ENCODE measurements at places on chromosomes 13 and 19. TPM values are rescaled to one million over a fixed set of nuclear protein-coding genes. Genes with fewer than 3 reads are reported as not detected.
A peak's percentile ranks its signal among the peaks of the same experiment; 100 is the strongest.

Gene PTOV1
- total RNA-seq, result 156 TPM

Gene RAB11B
- total RNA-seq, result 109 TPM

GRCh38 chr19:18425515-18426415 is 6.6 kb downstream of the SSBP4 start:
- DNase-seq, result peak; percentile 51

- no peak for DNase-seq
Observed at GRCh38 chr13:98939660-98940191, 38.1 kb downstream of the DOCK9 start.

DNA sequence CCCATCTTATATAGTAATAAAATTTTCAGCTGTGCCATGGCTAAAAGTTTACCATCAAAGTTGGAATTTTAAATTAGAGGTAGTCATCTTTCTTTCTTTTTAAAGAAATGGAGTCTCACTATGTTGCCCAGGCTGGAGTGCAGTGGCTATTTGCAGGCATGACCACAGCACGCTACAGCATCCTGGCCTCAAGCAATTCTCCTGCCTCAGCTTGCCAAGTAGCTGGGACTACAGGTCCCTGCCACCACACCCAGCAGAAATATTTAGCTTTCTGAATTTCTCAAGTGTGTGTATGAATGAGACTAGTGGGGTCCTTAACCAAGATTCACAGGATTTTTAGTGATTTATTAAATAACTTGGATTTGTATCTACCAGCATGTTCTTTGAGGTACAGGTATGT is 30.5 kb upstream of the USPL1 start:
- no peak for DNase-seq

- DNase-seq, result no peak
Observed at GRCh38 chr13:107450431-107450830, 764.9 kb downstream of the LIG4 start.

DNA sequence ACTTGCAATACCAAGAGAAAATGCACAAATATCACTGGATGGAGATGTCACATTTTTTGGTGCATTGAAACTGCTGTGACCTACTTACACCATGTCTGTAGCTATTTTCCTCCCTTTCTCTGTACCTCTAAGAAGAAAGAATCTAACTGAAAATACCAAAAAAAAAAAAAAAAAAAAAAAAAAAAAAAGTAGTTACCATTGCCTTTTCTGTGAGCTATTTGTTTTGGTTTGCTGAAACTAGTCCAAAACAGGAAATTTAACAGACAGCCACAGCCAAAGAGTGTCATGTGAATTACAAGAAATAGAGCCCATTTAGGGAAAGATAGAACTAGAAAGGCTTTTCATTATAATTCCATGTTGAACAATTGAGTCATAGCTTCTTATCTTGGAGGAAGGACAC is 37.3 kb downstream of the TNFSF13B start:
- DNase-seq, result peak; percentile 26

DNA sequence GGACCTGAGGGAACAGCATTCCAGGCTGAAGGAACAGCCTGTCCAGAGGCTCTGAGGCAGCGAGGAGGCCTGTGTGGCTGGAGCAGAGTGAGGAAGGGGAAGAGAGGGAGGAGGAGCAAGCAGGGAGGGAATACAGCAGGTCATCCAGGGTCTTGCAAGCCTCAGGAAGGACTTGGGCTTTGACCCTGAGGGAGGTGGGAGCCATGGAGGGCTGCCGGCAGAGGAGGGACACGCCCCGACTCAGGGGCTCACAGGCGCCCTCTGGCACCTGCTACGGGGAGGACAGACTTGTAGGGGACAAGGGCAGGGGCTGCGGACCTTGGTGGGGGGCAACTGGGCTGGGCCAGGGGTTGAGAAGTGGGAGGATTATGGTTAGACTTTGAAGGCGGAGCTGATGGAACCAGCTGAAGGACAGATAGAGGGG is 4.7 kb downstream of the TINCR start:
- DNase-seq, result no peak

- no peak for DNase-seq
Observed at GRCh38 chr13:22926748-22927400, 253.9 kb upstream of the SGCG start.

DNA sequence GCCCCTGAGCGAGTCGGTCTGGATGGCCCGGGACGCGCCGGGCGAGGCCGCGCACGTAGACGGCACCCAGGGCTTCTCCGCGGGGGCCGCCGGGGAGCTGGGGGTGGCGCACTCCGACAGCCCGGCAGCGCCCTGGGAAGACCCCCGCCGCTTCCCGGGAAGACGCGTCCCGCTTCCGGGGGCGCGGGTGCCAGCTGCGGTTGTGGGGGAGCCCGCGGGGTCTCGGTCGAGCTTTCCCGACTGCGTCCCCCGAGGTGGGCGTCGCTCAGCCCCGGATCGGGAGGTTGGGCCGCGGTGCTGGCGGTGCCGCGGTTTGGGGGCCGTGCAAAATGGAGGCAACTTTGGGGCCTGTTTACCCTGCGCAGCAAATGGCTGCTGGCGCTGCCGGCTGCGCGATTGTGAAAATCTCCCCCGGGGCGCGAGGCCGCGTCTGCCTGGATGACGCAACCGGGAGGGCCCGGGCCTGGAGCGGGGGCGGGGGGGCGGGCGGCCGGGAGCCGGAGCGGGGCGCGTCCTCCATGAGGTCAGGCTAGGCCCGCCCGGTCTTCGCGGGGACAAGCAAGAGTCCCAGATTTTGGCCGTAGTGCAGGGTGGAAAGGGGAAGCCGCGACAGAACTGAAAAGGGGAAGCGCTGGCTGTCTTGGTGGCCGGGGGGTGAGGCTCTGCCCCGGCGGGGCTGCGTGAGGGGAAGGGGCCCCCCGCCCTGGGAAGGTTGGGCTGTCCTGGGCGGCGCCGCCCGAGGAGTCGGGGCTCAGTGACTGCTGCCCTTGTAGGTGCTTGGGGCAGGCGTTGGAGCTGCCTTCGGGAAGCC is 11.3 kb downstream of the PEAK3 start:
- DNase-seq, result peak; percentile 74

- no peak for DNase-seq
Observed at GRCh38 chr13:76512721-76513145, 373.5 kb downstream of the KCTD12 start.

DNA sequence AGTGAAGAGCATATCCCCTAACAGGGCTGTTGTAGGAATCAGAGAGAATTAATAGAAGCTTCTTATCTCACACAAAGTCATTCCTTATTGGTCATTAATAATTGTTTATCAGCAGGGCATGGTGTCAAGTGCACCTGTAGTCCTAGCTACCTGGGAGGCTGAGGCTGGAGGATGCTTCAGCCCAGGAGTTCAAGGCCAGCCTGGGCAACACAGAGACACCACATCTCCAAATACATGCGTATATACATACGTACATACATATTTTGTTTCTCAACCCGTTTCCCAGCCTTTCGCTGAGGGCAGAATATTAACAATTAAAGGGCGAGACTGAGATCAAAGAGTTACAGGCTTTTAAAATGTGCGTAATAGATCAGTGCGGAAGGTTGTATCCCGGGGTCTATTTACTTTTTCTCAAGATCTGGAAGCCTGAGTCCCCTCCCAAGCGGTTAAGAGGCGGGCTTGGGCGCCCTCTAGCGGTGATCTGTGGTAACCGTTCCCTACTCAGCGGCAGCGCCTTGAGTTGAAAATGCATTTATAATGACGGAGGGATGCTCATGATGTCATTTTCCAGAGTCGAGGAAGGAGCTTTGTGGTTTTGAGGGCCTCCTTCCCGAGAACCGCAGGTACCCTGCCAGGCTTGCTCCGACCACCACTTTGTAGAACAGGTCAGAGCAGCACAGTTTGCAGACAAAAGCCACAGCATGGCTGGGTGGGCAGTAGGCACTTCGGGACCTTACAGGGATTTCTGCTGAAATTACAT is 169.6 kb upstream of the GPR12 start:
- DNase-seq, result peak; percentile 51

GRCh38 chr13:65035302-65035701 is 2194.8 kb downstream of the PCDH9 start:
- DNase-seq, result no peak

Measured in CD4-positive, alpha-beta memory T cell (primary cell).